Activated T-helper 1 cell treated with Interleukin-2 at 50 U/mL for 16 hours (primary cell): ENCODE measurements at places on chromosomes 3 and 15.
A peak's percentile ranks its signal among the peaks of the same experiment; 100 is the strongest.

GRCh38 chr15:70114221-70114620 is 16.5 kb upstream of the TLE3 start:
- DNase-seq = no peak

DNA sequence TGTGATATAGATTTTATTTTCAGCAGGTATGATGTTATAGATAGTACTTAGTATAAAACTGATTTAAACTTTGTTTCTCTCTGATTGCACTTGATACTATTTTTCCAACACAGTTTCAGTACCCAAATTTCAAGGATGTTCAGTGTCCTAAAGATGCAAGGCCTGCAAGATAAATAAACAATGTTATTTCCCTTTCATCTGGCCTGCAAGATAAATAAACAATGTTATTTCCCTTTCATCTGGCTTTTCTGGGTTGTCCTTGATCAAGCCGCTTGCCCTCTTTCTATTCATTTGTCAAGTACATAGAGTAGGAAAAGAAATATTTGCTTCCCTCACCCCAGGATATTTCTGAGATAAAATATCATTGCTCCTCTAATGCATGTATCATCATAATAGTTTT is 571.0 kb downstream of the FGF12 start:
- DNase-seq = no peak

DNA sequence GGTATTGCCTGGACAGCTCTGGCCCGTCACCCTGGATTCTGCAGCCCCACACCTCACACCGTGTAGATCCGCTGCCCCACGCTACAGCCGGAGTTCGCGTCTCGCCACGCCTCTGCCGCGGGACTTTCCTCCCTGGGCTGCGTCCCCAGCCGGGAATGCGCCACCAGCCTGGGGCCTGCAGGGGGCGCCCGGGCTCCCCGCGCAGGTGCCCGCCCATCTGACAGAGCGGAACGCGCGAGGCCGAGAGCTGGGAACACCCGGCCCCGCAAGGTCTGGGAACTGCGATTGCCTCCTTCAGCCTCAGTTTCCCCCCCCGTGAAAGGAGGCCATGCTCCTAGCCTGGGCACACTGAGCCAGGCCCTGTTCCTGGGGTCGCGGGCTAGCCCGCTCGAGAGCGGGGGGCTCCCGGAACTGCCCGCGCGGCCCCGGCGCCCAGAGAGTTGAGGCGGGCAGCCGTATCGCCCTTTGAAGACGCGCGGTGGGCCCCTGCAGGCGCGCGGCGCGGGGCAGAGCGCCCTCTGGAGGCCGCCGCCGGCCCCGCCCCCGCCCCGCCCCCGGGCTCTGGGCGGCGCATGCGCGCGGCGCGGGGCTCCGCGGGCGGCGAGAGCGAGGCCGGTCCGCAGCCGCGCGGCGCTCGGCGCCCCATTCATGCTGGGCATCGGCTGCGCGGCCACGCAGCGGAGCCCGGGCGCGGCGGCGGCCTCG is at the start of gene PLXNA1:
TSS of gene PLXNA1 (plus strand) at position 645 of the 705 bp plus-strand sequence. CDS start 5,479 bp downstream, outside the sequence.
- DNase-seq = peak; percentile 82

DNA sequence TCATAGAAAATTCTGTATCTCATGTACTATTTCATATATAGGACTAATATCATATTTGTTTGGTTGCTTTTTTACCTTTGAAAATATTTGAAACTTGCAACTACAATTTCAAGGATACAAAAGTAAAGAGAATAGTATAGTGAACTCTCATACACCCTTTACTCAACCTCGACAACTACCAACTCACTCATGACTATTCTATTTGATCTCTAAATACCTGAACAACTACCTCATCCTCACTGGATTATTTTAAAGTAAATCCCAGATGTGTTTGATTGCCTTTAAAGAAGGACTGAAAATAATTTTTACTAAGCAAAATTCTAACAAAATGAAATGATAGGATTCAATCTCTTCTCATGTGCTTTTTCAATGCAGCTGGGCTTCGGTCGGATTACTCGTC is 12.1 kb downstream of the TMPRSS7 start:
- no peak for DNase-seq

- DNase-seq = no peak
These were observed 41.8 kb downstream of the SLC24A1 start for GRCh38 chr15:65663521-65663920.

DNA sequence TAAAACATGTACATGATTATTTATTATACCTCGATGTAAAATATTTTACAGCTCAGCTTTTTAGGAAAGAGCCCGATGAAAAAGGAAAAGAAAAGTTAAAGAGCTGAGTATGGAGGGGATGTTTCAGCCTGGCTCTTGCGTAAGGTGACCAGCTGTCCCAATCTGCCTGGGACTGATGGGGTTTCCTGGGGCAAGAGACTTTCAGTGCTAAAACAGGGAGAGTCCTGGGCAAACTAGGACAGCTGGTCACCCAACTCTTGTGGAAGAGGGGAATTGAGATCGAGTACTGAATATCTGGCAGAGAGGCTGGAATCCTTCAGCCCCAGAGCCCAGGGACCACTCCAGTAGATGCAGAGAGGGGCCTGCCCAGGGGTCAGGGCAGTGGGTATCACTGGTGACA is 21.0 kb downstream of the DUOX2 start:
- no peak for DNase-seq

DNA sequence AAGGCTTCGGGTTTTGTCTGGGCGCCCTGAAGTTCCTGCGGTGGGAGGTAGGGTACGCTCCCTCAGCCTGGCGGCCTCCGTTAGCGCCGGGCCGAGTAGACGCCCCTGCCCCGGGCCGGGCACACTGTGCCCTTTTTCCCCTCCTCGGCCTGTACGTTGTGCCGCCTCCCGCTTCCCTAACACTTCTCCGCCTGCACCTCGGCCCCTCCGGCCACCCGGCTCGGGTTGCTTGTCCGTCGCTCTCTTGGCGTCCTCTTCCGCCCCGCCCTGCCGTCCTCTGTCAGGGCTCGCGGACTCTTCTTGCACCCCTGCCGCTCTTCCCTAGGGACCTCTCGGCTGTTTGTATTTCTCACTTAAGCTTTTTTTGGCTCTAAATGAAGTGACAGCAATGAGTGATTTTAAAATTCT is 384 bp downstream of the KNL1 start:
- DNase-seq = no peak
